IMR-90 (cell line): ENCODE measurements at places on chromosomes 11 and 22. TPM values are rescaled to one million over a fixed set of nuclear protein-coding genes. Genes with fewer than 3 reads are reported as not detected.

CRYBB2 gene
- not detected in 2 replicates for total RNA-seq

CATSPERZ gene
- total RNA-seq = not detected in 2 replicates

MUC6 gene
- total RNA-seq = not detected in 2 replicates

PLEKHA7 gene
- total RNA-seq = not detected in 2 replicates

ACTN3 gene
- total RNA-seq = under 0.01 TPM in 2 replicates

CNIH2 gene
- total RNA-seq = 0.54 and 0.83 TPM in 2 replicates

MS4A6A gene
- not detected in 2 replicates for total RNA-seq

SAA1 gene
- not detected in 2 replicates for total RNA-seq

TIGD3 gene
- 0.28 TPM in 1 of 2 replicates, not detected in the other for total RNA-seq

AIFM3 gene
- total RNA-seq = under 0.01 and 0.18 TPM in 2 replicates

FAM111B gene
- 9.3 and 13.9 TPM in 2 replicates for total RNA-seq

OR51B5 gene
- 0.54 and 0.56 TPM in 2 replicates for total RNA-seq

RFPL2 gene
- total RNA-seq = not detected in 2 replicates

MORC2 gene
- total RNA-seq = 20.6 and 24.7 TPM in 2 replicates

CCDC15 gene
- 2.0 and 2.5 TPM in 2 replicates for total RNA-seq

CCDC87 gene
- under 0.01 and 0.18 TPM in 2 replicates for total RNA-seq
